ENCODE measurements at places on chromosomes 6 and 20. TPM values are rescaled to one million over a fixed set of nuclear protein-coding genes. Genes with fewer than 3 reads are reported as not detected.

Gene FABP7
- not detected for total RNA-seq

Gene CCN5
- total RNA-seq, result not detected

Gene PKIB
- total RNA-seq, result 4.1 TPM

Gene MBOAT1
- total RNA-seq, result 6.2 TPM

Gene TCEA2
- total RNA-seq, result 58.3 TPM

Gene PRND
- total RNA-seq, result 0.10 TPM

Gene TMEM217
- 3.2 TPM for total RNA-seq

All from A172 (cell line).